NT2/D1 (cell line): ENCODE measurements at places on chromosomes 12 and 14.

DNA sequence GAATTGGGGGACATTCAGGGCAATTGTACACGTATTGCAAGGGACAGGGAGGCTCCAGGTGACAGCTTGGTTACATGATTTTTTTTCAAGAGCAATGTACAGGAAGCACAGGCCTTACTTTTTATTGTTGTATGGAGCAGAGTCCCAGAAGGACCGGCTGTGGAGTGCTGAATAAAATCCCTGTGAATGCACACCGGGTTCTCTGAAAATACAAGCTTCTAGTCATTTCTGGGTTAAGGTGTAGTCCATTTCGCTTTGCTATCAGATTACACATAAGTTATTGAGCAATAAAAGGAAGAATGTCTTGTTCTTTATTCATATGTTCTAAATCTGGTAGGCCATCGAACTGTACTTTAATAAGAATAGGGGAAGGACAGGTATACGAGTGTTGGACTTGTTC, 52.2 kb downstream of the PDE3A start:
- DNase-seq = no peak

GRCh38 chr12:67910360-67911274, 78.6 kb upstream of the IFNG-AS1 start:
- no peak for DNase-seq

DNA sequence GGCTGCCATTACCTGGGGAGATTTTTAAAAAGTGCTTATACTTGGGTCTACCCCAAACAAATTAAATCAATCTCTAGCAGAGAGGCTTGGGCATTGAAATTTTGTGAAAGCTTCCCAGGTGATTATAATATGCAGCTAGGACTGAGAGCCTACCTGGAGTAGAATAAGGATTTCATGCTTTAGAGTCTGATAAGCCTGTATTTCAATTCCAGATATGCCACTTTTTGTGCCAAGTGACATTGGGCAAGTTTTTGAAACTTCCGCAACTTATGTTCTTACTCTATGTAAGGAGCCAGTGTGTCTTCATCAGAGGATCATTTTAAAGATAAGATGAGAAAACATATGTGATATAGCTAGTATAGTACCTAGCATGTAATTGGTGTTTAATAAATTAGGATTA, 159.8 kb upstream of the LRIG3 start:
- no peak for DNase-seq

DNA sequence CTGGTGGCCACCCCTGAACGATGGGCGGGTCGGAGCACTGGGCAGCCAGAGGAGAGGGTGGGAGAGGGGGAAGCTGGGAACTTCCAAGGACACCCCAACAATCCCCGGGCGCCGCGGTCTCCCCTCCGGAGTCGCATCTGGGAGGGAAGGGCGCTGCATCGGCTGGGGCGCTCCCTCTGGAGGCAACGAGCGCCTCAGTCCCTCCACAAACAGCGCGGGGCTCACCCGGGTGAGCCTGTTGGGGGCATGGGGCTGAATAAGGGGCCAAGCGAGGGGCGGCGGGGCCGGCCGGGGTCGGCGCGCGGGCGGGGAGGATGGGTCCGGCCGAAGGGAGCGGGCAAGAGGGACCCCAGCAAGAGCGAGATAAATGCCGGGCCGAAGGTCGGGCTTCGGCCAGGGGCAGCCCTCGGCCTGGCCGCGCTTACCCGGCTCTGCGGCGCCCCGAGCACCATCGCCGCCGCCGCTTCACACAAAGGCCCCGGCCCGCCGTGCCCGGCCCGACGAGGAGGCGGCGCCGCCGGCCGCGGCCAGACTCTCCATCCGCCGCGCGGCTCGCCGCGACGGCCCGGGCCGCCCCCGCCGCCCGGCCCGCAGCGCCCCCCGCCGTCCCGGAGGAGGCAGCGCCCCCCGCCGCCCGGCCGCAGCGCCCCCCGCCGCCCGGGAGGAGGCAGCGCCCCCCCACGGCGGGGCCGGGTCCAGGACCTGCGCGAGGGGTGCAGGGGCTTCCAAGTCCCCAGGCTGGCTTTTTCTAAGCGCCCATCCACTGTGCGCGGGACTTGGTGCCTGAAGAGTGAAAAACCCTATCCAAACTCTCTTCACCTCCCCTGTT, at the start of gene ZBTB39:
ZBTB39 (minus strand) TSS at position 567 of the 829 bp plus-strand sequence. CDS start 1,629 bp downstream, outside the sequence.
- peak; percentile 51 for DNase-seq

DNA sequence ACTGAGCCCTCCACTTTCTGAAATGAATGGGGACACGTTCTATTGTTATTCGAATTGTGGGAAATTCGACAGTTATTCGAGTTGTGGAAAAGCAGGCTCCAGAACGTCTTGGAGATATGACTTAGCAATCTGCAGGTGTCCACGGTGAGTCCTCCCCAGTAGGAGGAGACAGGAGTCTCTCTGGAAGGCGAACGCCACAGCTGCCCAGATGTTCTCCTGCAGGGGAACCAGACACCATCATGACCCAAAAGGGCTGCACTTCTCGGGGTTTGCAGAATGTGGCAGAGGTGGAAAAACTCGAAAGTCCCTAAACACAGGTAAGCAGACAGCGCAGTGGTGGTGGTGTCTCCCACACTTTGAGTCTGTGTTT, 363.6 kb upstream of the SFSWAP start:
- DNase-seq = no peak

- no peak for DNase-seq
Measured at GRCh38 chr14:102829016-102829548, 51.8 kb downstream of the TRAF3 start.

- DNase-seq = no peak
Measured at GRCh38 chr12:11650286-11651281, 1.1 kb downstream of the ETV6 start.

GRCh38 chr12:42730291-42730690, 140.7 kb upstream of the PRICKLE1 start:
- no peak for DNase-seq

- no peak for DNase-seq
Measured at GRCh38 chr12:131378176-131378842, 332.6 kb upstream of the SFSWAP start.
